ENCODE measurements at places on chromosomes 16 and 17. TPM values are rescaled to one million over a fixed set of nuclear protein-coding genes. Genes with fewer than 3 reads are reported as not detected.

Gene SOCS1
- total RNA-seq: 0.26 TPM

Gene SLC38A8
- not detected for total RNA-seq

Gene IQCK
- total RNA-seq: 8.2 TPM

Gene SCARF1
- total RNA-seq: 80.7 TPM

Gene DBNDD1
- total RNA-seq: 12.3 TPM

Gene STX1B
- total RNA-seq: 0.26 TPM

Gene GPR179
- total RNA-seq: not detected

Gene C17orf58
- total RNA-seq: 32.1 TPM

Gene EFCAB13
- total RNA-seq: 2.3 TPM

Gene HOXB2
- total RNA-seq: 0.63 TPM

Gene TBKBP1
- total RNA-seq: 8.5 TPM

Gene SYT17
- total RNA-seq: 3.7 TPM

Gene TPSG1
- not detected for total RNA-seq

Gene HOXB1
- total RNA-seq: not detected

Gene GDPD1
- 1.1 TPM for total RNA-seq

Gene MYH10
- 274 TPM for total RNA-seq

Gene TP53TG3
- not detected for total RNA-seq

Measured in dermis microvascular lymphatic vessel endothelial cell (primary cell).